Activated CD4-positive, alpha-beta T cell treated with anti-CD3 and anti-CD28 coated beads, Interleukin-2, amount 10 ng/mL, durations not matched to agents 7 days and 5 days (primary cell): ENCODE measurements at places on chromosomes 12 and 14. TPM values are rescaled to one million over a fixed set of nuclear protein-coding genes. Genes with fewer than 3 reads are reported as not detected.

KLRD1 gene
- 0.27 TPM for total RNA-seq

POTEM gene
- total RNA-seq = not detected

MYG1 gene
- total RNA-seq = 47.9 TPM

WNT1 gene
- total RNA-seq = 0.29 TPM

STYK1 gene
- 0.35 TPM for total RNA-seq

PPP1R3E gene
- total RNA-seq = 38.6 TPM

HOXC4 gene
- not detected for total RNA-seq

GZMH gene
- total RNA-seq = 2.8 TPM

SLC16A7 gene
- total RNA-seq = 46.7 TPM

TMTC1 gene
- not detected for total RNA-seq

PSME2 gene
- 698 TPM for total RNA-seq

KLRG1 gene
- total RNA-seq = 3.0 TPM

RAPGEF3 gene
- total RNA-seq = 0.15 TPM

PRR4 gene
- 1.9 TPM for total RNA-seq

INSM2 gene
- not detected for total RNA-seq

POTEG gene
- total RNA-seq = not detected

SERPINA12 gene
- total RNA-seq = not detected

MARS1 gene
- total RNA-seq = 214 TPM

PSMA6 gene
- total RNA-seq = 231 TPM

OR2AP1 gene
- not detected for total RNA-seq

HVCN1 gene
- total RNA-seq = 16.0 TPM

SUOX gene
- 3.5 TPM for total RNA-seq

NPFF gene
- total RNA-seq = not detected

CLEC4D gene
- total RNA-seq = not detected

CCDC196 gene
- not detected for total RNA-seq

PAX9 gene
- total RNA-seq = not detected

SYNDIG1L gene
- total RNA-seq = not detected

LBHD2 gene
- not detected for total RNA-seq

CABP1 gene
- 0.29 TPM for total RNA-seq

ADCY6 gene
- not detected for total RNA-seq

NCAPD2 gene
- total RNA-seq = 202 TPM

P2RX2 gene
- not detected for total RNA-seq

KCNMB4 gene
- 0.50 TPM for total RNA-seq
